Amniotic epithelial cell (primary cell): ENCODE measurements at places on chromosomes 2 and 18.

DNA sequence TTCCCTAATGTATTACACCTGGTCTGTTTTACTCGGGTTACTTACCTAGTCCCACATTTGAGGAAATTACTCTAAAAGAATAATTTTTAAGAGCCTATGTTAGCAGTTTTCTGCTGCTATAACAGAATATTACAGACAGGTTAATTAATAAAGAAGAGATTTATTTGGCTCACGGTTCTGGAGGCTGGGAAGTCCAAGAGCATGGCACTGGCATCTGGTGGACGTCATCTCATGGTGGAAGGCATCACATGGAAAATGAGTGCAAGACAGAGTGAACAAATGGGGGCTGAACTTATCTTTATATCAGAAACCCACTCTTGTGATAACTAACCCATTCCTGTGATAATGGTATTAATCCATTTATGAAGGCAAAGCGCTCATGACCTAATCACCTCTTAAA is 12.8 kb upstream of the GLS start:
- no peak for DNase-seq

DNA sequence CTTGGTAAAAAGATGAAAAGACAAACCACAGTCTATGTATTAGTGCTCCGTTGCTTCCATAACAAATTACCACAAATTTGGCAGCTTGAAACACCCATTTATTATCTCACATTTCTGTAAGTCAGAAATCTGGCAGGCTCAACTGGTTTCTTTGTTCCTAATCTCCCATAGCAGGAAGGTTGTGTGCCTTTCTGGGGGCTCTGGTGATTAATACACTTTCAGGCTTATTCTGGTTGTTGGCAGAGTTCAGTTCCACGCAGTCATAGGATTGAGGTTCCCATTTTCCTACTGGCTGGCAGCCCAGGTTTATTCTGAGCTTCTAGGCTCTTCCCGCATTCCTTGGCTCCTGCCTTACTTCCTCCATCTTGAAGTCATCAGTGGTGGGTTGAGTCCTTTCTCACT is 189.3 kb downstream of the ANAPC1 start:
- peak; percentile 94 for DNase-seq

- no peak for DNase-seq
These were observed 40.3 kb downstream of the RNF152 start for GRCh38 chr18:61852496-61852895.

GRCh38 chr2:135494503-135494902 is 36.5 kb downstream of the ZRANB3 start:
- peak; percentile 61 for DNase-seq

DNA sequence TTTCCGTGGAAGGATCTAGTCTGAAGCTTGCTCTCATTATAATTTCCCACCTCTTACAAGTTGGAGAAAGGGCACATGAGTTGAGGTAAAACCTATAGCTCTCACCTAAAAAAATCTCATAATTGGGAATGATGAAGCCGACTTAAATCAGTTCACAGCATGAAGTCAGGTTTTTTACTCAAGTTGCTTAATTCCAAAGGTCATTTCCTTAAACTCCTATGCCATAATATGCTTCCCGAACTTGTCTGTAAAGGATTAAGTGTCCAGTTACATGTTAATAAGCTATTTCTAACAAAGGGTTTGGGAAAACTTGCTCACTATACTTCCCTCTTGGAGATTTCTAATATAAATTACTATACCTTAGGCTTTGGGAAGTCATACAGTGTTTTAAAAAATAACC is 481.2 kb downstream of the NUP35 start:
- no peak for DNase-seq

DNA sequence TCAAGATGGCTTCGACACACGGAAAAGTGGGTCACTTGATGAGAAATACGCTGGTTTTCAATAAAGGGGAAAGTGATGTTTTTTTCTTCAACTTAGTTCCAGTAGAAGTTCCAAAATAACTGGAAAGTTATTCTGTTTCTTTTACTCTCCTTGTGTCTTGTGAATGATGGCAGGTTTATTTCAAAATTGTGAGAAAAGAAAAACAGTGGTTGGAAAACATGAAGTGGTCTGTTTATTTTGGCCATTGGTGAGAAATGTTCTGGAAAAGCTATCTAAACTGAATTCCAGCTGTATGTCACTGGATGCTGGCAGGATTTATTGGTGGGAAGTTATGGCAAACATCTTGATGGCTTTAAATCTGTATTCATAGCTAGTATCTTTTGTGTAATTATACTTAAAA is 484.1 kb downstream of the DCC start:
- DNase-seq: no peak

- peak; percentile 41 for DNase-seq
These were observed 3.7 kb downstream of the SIGLEC15 start for GRCh38 chr18:45828917-45829811.

DNA sequence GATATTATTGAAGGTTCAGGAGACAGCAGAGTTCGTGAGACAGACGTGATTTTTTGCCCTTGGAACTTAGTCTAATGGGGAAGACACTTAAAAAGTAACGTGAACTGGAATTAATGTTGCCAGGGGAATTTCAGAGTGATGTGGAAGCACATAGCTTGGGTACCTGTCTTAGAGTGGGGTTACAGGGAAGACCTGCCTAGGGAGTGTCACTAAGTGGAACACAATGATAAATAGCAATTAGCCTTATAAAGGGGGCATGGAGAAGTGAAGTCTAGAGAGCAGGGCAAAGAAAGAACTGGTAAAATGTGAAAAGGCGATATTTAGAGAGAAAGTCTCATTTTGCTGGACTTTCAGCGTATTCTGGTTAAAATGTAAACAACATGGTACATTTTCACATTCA is 306.0 kb upstream of the TCF4 start:
- DNase-seq: no peak

- no peak for DNase-seq
These were observed 93.2 kb downstream of the CACNB4 start for GRCh38 chr2:152005607-152006006.

DNA sequence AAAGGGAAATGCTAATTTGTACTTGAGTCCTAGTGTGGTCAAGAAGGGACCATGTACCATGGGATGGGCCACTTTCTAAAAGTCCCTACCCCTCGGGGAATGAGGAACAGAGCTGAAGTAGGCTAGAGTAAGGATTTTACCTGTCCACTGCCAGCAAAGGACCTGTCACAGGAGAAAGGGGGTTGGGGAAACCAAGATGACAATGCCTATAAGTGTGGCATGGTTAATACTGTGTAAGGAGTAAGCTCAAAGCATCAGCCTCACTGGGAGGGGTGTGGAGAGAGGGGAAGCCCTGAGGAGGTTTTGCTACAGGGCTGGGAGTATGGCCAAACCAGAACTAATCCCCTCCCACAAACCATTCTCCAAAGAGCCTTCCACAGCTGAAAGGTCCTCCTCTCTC is 15.8 kb downstream of the GKN2 start:
- DNase-seq: no peak

DNA sequence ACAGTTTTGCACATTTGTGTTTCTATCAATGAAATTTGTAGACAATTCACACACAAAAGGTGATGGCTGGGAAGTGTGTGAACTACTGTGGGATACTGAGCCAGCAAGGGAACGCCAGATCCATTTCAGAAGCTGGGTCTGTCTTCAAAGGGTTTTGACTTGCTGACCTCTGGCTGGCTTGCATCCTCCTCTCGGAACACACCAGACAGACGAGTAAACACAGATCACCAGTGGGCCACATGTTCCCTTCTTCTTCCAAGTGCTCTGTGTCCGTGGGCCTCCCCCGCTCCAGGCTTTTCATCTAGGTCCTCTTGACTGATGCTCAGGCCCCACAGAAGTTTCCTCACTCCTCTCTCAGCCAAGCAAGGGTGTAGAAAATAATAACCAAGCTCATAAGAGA is 122.2 kb upstream of the OSR1 start:
- DNase-seq: no peak

DNA sequence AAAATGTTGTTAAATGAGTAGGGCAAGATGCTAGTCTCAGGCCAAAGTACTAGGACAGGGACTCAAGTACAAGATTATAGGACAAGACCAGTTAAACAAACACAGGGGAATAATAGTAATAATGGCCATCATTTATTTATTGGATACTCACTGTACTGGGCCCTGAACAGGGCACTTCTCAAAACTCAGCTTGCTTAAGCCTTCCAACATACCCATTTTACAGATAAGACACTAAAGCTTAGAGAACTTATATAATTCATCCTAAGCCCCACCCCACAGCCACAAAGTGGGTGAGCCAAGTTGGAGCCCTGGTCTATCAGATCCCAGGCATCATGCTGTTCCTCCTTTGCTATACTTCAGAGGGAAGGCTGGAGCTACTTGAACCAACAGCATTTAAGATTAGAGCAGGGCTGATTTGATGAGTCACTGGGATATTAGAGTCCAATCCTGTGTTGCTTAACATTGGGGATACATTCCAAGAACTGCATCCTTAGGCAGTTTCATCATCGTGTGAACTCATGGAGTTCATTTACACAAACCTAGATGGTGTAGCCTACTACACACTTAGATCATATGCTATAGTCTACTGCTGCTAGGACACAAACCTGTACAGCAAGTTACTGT is 153.6 kb downstream of the MTCL1 start:
- DNase-seq: peak; percentile 98

- DNase-seq: no peak
These were observed 41.8 kb downstream of the PSMA8 start for GRCh38 chr18:26175481-26175880.

DNA sequence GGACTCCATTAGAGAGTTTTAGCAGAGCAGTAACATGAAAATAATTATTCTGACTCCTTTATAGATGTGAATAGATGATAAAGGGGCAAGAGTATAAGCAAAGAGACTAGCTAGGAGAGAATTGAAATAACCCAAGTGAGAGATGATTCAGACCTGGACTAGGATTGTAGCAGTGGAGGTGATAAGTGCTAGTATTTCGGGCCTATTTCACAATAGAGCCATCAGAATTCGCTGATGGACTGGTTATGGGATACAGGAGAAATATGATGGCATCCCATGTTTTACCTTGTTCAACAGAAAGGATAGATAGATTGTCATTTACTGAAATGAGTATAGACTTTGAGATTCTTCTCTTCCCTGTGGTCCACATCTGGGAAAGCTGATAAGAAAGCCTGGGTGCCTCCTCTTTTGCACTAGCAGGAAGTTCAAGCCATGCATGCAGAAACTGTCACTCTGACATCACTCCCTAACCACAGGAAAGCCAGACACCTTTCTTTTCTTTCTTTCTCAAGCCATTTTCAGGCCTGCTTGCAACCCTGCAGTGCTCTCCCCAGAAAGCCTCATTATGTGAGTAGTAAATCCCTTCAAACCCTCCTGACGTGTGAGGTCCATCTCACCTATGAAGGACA is 25.3 kb downstream of the DYNAP start:
- DNase-seq: no peak

- DNase-seq: no peak
These were observed 491.2 kb downstream of the PIK3C3 start for GRCh38 chr18:42446195-42446594.

GRCh38 chr18:27075828-27076227 is 109.3 kb downstream of the CHST9 start:
- DNase-seq: no peak

- DNase-seq: peak; percentile 53
These were observed 188.2 kb downstream of the LTBP1 start for GRCh38 chr2:33134791-33135560.

DNA sequence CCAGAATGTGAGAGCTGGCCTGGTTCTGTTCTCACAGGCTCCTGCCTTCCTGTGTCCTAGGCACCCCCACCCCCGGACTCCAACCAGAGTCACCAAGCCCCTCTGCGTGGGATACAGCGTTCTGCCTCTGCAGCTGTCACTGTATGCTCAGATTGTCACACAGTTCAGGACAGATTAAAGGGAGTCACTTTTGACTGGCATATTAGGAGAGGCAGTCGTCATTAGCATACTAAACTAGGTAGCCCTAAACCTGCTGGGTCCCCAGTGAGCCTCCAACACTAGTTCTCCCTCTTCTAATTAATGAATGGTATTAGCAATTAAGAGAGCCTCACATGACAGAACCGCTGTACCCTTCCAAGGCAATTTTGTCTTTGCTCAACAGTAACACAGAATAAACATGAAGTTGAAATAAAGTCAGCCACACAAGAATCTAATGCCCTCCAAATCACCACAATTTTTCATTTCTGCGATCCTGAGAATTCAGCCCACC is 340.2 kb downstream of the CMPK2 start:
- no peak for DNase-seq

GRCh38 chr2:206739271-206739670 is 21.1 kb upstream of the DYTN start:
- no peak for DNase-seq

DNA sequence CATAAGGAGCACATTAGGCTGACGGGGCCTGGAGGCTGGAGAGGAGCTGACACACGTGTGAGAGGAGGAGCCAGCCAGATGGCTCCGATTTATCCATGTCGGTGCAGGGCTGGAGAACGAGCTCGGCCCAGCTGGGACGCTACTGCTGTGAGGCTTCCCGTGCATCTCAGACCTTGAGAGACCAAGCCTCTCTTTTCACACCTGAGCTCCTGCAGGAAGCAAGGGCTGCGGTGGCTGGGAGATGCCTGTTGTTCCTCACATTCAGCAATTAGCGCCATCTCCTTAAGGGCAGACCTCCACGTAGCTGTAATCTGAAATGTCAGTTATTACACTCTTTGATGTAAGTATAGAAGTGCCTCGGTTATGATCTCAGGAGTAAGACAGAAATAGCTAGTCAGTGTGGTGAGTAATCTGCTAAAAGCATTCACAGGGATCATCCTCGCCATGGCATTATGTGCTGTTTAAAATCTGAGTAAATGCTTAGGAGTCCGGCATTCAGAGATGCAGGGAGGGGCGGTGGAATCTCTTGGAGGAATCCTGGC is 107.9 kb downstream of the PRKCE start:
- DNase-seq: peak; percentile 77
